ENCODE measurements at places on chromosomes 3 and 15.

DNA sequence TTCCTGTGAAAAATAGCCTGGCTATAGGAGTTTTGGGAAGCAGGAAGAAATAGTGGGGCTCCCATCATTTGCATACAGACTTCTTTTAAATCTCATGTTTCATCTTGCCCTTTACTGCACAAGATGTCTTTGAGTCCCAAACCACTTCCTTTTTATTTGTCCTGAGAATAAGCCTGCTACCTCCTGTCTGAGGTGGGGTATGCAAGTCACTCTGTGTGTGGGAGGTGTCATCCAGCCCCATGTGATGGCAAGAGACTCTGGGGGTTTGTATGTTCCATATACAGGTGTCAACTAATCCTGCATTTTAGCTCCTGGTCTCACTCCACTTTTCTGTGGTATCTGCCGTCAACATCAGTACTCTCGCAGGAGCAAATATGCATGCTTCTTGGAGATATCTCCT, 102.0 kb downstream of the OTOL1 start:
- no peak for DNase-seq

GRCh38 chr15:40787991-40788390, 18.2 kb downstream of the C15orf62 start:
- DNase-seq = no peak

DNA sequence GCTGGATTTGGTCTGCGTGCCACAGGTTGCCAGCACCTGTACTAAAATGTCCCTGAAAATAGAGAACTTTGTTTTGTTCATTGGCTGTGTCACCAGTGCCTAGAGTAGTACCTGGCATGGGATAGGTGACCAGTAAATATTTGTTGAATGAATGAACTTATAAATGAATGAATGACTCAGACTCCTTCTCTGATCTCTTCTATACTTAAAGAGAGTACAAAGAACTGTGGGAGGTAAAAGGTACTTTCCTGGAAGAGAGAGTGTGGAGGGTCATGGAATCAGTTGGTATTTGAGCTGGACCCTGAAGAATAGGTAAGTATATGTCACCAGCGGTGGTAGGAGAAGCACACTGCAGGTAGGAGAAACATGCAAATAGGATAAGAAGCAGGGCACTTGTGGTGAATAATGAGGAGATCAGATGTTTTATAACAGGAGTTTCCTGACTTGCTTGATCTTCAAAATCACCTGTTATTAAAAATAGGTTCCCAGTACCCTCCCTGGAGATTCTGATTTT, 149.4 kb downstream of the LPP start:
- DNase-seq = no peak

GRCh38 chr3:172119266-172119969, 80.0 kb downstream of the FNDC3B start:
- DNase-seq = no peak

DNA sequence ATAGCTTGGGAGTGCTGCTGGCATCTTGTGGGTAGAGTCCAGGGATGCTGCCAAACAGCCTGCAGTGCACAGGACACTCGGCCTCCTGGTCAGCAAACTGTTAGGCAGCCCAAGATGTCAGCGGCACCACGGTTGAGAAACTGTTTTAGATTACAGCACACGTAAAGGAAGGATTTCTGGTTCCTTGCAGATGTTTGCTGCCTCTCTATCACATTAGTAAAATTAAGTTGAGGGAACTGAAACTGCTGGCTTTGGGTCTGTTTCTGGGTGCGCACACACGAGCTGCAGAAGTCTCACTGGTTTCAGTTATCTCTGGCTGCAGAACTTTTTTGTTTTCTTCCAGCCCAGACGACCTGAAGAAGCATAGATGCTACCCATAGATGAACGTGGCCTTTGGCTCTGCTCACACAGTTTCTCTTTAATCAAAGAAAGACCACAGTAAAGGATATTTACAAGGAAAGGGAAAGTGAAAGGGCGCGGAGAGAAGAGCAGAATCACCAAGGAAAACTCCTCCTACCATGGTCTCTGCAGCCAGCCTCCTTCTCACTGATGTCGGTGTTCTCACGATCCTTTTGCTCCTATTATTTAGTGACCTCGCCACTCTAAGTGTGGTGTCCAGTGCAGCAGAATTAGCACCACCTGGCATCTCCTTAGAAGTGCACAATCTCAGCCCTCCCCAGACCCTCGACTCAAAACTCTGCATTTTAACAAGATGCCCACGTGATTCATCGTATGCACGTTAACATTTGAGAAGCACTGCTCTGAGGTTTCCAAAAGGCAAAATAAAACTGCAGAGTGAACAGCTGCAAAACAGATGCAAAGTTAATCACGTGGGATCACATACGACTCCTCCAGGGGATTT, 50.6 kb upstream of the AKAP13 start:
- peak; percentile 49 for DNase-seq

DNA sequence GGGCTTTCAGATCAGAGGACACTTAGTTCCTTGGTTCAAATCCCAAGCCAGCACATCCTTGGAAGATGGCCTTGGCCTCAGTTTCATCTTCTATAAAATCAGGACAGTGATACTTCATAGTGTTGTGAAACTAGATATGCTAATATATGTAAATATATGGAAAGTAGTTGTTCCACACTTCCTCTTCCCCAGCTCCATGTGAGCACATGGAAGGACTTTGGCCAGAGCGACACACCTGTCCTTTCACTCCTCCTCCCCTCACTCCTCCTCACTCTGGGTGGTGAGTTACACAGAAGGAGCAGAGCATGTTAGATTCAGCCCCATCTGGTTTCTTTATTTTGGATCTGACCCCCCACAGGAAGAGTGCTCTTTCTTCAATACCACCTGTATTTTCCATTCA, 65.2 kb downstream of the MTHFS start:
- DNase-seq = no peak

DNA sequence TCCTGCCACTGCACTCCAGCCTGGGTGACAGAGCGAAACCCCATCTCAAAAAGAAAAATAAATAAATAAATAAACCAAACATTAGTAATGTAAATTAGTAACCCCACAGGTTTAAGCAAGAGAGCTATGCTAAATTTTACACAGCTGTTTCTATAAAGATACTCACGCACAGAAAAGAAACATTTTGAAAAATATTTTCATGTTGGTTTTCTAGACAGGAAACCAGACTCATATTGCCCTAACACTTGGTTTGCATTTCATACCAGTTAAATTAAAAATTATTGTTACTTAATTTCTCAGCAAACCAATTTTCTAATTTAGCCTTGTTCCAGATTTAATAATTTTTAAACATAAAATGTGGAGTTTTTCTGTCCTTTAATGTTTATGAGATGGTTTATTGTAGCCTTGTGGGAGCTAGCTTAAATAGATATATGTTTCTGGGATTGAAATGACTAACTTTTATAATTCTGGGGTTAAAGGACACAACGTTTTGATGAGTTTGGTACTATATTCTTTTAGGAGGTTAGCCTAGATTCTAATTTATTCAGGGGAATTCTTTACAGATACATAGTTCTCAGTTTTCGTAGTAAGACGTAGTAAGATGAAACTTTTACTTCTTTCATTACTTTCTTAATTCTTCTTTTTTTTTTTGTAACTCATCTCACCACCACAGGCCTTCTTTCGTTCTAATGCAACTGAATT, 42.6 kb upstream of the SLC4A7 start:
- no peak for DNase-seq

DNA sequence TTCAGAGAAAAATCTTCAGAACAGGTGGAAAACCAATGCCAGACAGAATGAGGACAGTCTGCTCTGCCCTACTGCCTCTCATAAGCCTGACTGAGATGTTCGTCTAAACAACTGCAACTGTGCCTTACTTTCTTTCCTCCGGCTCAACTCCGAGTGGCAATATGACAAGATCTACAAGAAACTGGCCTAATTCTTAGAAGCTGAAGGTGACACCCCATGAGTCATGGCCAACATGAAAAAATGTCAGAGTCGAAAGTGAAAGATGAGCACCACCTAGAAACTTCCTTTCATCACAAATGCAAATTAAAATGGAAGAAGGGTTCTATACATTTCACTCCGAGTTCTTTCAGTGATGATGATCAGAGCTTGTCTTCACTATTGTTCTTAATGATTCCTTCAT, 12.9 kb downstream of the PCYT1A start:
- DNase-seq = no peak

DNA sequence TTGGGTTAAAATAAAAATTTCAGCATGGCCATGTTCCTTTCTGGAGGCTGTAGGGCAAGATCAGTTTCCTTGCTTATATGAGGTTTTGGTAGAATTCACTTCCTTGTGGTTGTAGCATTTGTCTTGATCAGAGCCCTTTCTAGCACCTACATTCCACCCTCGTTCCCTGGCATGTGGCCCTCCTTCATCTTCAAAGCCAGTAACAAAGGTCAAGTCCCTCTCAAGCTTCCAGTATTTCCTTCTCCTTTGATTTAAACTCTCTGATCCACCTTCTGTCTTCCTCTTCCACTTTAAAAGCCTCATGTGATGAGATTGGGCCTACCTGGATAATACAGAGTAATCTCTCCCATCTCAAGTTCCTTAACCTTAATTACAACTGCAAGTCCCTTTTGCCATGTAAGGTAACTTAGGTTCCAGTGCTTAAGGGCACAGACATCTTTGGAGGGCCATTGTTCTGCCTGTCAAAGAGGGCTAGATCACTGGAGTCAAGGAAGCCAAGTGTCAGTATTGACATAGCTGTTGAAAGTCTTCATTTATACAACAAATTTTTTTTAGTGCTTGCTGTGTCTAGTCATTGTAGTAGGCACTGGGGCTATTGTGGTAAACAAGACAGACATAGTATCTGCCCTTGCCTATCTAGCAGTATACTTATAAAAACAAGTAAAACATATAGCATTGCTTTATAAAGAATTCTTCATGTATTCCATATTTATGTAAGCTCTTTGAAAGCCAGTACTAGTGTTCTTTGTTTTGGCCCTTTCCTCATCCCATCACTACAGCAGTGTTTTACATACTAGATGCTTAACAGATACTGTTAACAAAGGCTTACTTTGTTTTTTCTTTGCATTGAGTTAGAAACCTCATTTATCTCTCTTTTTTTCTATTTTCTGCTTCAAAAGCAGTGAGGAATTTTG, 40.7 kb downstream of the GLCE start:
- no peak for DNase-seq

- DNase-seq = no peak
Observed at GRCh38 chr3:198065897-198066296, 105.9 kb downstream of the LMLN start.

DNA sequence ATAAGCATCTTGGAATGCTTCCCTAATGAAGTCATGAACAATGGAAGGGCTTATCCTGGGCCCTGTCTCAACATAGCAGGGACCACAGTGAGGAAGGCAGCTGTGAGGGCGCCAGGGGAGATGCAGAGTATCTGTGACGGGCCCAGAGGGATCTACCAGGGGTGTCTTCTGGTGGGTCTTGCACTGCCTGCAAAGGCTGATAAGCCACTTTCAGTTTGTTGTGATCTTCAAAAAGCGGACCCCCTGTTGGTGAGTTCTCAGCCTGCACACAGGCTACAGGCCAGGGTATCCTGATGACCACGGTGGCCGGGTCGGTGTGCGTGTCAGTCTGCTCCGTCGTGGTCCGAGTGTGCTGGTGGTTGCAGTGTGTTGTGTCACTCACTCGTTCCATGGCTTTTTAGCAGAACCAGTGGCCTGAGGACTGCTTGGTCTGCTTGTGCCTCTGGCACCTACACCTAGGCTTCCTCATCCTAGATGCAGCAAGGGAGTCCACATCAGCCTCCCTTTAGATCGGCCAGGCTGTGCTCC, 46.8 kb downstream of the CHDH start:
- no peak for DNase-seq

DNA sequence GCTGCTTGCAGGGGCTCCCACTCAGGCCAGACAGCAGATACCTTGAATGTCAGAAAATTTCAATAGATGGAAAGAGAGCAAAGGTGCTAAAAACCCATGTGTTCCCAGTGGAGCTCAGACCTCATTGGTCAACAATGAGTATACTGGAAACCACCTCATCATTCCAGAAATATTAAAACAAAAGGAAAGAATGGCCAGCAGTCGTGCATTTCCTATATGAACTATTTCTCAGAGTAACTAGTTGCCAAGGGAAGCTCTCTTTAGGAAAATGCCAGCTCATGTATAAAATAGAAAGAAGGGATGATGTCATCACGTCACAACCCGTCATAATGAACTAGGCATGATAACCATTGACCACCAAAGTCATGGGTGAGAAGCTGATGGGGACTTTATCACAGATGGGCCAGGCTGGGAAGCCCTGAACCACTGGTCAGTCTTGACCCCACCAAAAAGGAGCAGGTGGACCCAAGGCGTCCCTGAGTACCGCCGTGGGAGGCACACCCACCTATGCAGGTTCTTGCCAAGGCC, 17.5 kb downstream of the DNAJB8 start:
- DNase-seq = no peak

DNA sequence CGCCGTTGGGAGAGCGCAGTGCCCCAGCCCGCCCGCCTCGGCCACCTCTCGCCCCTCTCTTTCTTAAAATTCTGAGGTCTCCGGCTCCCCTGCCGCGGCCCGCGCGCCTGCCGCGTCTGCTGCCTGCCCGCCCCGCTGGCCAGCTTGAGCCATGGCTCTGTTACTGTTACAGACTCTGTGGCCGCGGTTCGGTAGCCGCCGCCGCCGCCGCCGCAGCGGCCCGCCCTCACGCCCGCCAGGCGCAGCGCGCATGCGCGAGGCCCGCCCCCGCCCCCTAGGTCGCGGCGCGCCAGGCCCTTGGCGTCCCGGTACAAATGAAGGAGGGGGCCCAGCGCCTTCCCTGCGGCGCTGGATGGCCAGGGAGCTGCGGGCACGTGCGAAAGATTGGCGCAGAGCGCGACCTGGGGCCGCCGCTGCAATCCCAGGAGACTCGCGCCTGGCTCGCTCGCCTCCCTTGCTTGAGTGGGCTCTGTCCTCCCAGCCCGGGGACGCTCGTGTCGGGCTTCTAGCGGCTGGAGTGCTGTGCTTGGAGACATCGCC, at the start of gene ONECUT1:
TSS of gene ONECUT1 (minus strand) at position 168 of the 540 bp plus-strand sequence. CDS start 452 bp downstream, outside the sequence.
- no peak for DNase-seq

- DNase-seq = no peak
Observed at GRCh38 chr15:75713338-75713895, 769 bp upstream of the CSPG4 start.

DNA sequence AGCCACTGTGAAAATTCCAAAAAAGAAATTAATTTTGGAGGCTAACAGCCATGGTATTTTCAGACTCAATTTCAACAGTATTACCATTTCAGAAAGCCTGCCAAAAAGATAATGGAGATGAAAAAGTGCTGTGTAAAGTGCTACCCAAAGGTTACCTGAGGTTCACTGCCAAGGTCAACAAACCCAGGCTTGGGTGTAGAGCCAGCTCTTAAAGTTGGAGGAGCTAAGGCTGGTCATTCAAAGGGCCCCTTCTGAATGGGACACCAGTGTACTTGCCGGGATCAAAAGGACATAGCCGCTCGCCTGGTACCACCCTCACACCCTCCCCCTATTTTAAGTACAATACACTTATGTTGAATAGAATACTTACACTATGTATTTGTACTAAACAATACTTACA, 64.5 kb downstream of the ETV5 start:
- no peak for DNase-seq

GRCh38 chr3:116473602-116474001, 28.3 kb upstream of the LSAMP start:
- no peak for DNase-seq

- peak; percentile 63 for DNase-seq
Observed at GRCh38 chr3:156217674-156218352, 97.4 kb downstream of the KCNAB1 start.

GRCh38 chr3:169060037-169060436, 603.5 kb downstream of the MECOM start:
- DNase-seq = no peak

Data from GM04504 (cell line).